ENCODE measurements at places on chromosomes 3 and 15. TPM values are rescaled to one million over a fixed set of nuclear protein-coding genes. Genes with fewer than 3 reads are reported as not detected.
A peak's percentile ranks its signal among the peaks of the same experiment; 100 is the strongest.

DNA sequence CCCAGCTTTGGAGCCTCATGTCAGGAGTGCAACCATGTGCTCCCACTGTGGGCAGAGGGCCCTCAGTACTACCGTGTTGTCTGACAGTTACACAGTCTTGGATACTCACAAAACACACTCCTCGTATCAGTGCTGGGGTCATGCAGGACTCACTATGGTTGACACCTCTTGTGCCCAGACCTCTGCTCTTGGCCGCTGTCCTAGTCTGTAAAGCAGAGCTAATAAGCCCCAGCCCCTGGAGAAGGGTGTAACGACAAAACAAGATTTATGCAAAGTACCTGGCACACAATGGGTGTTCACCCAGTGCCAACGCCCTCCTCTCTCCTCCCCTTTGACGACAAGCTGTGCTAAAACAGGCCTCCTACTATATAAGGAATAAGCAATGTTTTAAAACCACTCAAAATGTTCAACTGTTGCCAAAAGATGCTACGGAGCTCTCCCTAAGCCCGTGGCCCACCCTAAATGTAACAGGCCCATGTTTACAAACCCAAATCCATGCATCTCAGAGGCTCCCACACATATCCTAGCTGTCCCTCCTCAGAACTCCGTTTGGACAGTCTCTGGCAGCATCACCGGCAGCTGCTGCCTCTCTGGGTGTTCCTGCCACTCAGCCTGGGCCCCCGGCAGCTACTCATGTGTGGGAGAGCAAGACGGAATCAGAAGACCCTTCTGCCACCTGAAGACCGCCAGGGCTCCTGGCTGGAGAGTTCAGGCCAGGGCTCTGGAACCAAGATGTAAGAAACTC, 65.8 kb downstream of the MRPL46 start:
- H3K4me3 ChIP-seq: no peak overlapping the region
- H3K27me3 ChIP-seq: peaks cover 27% of the 10 kb centered on the region
- no peaks in the 10 kb centered on the region for H3K4me1 ChIP-seq
- H3K36me3 ChIP-seq: no peaks in the 10 kb centered on the region

DNA sequence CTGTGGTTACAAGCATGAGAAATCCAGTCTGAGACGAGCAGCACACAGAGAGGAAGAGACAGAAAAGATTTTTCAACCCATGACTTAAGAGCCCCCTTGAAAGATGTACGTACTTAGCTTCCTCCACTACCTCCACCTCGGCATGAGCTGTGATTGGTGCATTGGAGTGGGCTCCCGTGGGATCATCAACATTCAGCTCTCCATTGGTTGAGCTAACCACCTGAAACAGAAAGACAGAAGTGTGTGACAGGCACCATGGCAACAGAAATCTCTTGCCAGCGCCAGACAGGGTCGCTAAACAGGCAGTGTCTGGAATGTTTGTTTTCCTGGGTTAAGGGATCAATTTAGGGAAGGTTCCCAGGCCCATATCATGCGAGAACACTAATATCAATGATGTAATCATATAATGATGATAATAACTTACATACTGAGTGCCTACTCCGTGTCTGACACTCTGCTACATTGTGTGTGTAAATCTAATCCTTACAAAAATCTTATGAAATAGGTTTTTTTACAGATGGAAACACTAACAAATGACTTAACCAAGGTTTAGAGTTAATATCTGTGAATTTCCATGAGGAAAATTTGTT, 17.5 kb upstream of the PPIB start:
- H3K36me3 ChIP-seq: peaks cover 14% of the 10 kb centered on the region
- H3K27me3 ChIP-seq: no peaks in the 10 kb centered on the region
- no peaks in the 10 kb centered on the region for H3K4me1 ChIP-seq
- DNase-seq: no peak

GRCh38 chr3:51966016-51966415, 1.2 kb downstream of the PCBP4 start:
- H3K4me1 ChIP-seq: peaks cover 15% of the 10 kb centered on the region
- no peak for DNase-seq
- H3K4me3 ChIP-seq: peak overlapping the region; percentile 77
- H3K27me3 ChIP-seq: no peaks in the 10 kb centered on the region
- no peak overlapping the region for H3K27ac ChIP-seq

Gene TMEM266
- not detected for total RNA-seq

Gene HYKK
- 2.7 TPM for total RNA-seq

Data from activated CD4-positive, alpha-beta memory T cell treated with anti-CD3 and anti-CD28 coated beads for 36 hours (primary cell).